Stromal cell of bone marrow (primary cell): ENCODE measurements at places on chromosomes 4 and X.

- DNase-seq: no peak
Observed at GRCh38 chr4:1285151-1285789, 4.4 kb upstream of the MAEA start.

GRCh38 chr4:141637565-141637964 is 1.2 kb downstream of the IL15 start:
- no peak for DNase-seq

GRCh38 chr4:80840396-80840795 is 190.1 kb upstream of the BMP3 start:
- no peak for DNase-seq

- DNase-seq: peak; percentile 71
Observed at GRCh38 chr4:137531168-137531985, 917 bp downstream of the PCDH18 start.

- peak; percentile 76 for DNase-seq
Observed at GRCh38 chr4:13642170-13642950, 14.8 kb upstream of the BOD1L1 start.

DNA sequence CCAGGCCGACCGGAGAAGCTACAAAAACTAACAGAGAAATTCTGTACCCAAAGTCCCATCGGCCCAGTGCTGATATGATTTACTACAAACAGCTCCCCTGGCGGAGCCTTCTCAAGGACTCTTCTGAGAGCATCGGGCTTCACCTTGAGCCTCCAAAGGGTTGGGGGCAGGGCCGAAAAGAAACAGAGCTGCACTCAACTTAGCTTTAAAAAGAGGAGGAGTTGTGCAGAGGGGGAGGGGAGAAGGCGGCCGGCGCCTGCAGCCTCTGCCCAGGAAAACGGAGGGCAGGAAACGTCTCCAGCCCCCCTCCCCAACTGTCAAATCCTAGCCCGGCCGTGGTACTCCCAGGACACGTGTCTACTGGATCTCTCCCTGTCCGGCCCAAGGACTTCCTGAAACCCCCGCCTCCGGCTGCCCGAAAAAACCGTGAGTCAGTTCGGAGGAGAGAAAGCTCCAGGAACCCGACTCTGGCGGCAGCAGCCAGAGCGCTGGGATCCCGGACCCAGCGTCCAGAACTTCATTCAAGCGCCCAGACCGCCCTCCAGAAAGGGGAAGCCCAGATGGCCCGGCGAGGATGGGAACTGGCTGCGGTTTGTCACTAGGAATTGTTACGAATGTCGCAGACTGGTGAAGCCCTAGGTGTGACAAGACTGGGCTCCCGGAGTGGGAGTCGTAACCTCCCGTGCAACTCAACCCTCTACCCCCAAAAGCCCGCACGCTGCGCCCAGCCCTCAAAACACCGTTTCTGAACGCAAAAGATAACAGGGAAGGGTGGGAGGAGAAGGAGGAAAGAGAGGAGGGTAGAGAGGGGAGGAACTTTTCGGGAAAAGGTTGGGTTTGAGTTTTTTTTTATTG is 973 bp downstream of the ADAMTS3 start:
- DNase-seq: peak; percentile 62
